ENCODE measurements at places on chromosomes 1 and 21.

DNA sequence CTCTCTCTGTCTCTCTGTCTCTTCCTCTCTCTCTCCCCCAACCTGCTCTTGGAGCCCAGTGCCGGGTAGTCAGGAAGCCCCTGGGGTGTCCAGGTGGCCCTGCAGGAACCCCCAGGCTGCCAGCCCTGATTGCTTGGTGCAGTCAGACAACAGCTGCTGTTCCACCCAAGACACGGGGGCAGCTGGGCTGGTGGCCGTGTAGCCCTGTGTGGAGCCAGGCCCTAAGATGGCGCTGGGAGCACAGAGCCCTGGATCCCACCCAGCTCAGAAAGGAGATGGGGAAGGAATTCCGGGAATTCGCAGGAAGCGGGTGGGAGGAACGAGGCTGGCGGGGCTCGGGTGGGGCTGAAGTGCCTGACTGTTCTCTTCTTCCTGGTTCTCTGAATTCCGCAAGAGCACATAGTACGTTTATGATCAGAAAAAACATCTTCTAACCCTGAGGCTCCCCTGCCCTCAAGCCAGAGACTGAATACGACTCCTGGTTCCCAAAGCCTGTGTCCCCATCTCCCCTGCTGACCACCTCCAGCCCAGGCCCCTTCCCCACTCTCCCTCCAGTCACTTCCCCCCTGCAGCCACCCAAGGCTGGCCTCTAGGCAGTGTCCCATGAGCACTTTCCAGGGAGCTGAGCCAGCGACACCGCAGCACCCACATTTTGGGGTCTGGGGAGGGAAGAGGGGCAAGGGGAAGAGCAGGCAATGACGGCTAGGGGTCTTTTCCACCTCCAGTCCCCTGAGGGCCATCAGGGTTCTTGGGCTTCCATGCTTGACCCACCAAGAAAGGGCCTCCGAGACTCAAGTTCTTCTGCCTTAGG is 55.0 kb downstream of the WNT9A start:
- DNase-seq, result no peak

- peak; percentile 73 for DNase-seq
These were observed 9.0 kb downstream of the IGSF9 start for GRCh38 chr1:159936273-159936904.

- peak; percentile 71 for DNase-seq
These were observed 68.3 kb upstream of the SIM2 start for GRCh38 chr21:36630485-36631206.

- no peak for DNase-seq
These were observed 93.3 kb downstream of the PDE9A start for GRCh38 chr21:42746593-42747275.

DNA sequence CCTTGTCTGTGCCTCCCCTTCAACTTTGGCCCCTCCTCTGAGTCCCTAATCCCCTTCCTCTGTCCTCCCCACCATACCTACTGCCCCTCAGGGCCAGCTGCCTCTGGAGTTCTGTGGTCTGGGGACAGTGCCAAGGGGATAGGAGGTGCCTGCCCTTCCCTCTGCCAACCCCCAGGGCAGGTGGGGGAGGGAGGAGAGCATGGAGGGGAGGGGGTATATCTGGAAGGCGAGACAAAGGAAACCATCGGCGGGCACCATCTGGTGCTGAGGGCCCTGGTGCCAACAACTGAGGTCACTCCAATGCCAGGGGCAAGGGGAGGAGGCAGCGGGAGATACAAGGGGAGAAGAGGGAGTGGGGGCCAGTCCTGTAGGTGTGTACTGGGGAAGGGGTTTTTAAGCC is 9.6 kb downstream of the RAB25 start:
- no peak for DNase-seq

- DNase-seq, result no peak
These were observed 42.8 kb upstream of the IFI44L start for GRCh38 chr1:78577257-78578100.

DNA sequence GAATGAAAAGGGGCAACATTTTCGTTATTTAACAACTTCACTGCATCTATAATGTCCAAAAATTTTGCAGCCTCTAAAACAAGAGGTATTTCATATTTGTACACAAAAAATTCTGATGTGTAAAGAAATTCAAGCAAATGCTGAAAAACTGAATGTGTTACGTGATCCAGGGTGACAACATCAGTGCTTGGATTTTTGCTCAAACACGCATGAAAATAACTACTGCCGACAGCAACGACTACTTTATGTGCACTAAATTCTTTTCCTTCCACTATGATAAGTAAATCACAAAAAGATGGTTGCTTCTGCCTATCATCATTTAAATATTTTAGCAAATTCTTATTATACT is 53.4 kb upstream of the ASPM start:
- DNase-seq, result no peak

- DNase-seq, result no peak
These were observed 377.8 kb downstream of the USH2A start for GRCh38 chr1:216045400-216045799.

GRCh38 chr1:79859212-79859948 is 852.9 kb upstream of the ADGRL4 start:
- no peak for DNase-seq

GRCh38 chr1:22739648-22740385 is 29.2 kb downstream of the EPHB2 start:
- no peak for DNase-seq

- DNase-seq, result no peak
These were observed 58.0 kb upstream of the PDC start for GRCh38 chr1:186518822-186519381.

GRCh38 chr1:30609336-30609998 is 113.9 kb downstream of the MATN1 start:
- no peak for DNase-seq

GRCh38 chr1:43776043-43776761 is 68.9 kb downstream of the ST3GAL3 start:
- DNase-seq, result no peak

- no peak for DNase-seq
These were observed 35.0 kb downstream of the BATF3 start for GRCh38 chr1:212664409-212665199.

DNA sequence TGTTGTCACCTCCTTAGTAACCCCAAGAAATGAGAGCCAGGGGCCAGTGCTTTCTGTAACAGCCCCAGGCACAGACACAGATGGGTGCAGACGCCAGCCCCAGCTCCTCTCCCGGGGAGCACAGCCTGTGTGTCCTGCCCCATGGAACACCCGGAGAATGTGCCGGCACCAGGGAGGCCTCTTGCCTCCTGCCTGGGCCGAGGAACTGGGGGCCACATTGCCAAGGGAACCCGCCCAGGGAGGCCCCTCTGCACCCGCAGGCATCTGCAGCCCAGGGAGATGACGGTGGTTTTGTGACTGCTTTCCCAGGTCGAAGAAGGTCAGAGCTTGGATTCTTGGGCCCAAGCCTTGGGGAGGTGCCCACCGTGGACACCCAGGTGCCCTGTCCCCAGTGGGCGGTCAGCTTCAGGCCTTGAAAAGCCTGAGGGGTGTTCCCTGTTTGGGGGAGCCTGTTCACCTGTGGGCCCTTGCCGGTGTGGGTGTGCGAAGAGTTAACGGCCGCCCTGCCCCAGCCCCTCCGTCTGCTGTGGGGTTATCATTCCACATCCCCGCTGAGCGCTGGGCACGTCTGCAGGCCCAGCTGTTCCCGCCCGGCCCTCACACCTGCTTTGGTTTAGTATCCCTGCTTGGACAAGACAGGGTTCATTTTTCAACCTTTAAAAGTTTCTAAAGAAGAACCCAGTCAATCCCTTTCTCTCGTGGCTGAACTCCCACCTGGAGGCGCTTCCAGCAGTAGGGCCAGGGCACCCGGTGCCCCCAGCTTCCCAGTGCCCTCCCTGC is 62.5 kb downstream of the MORN1 start:
- no peak for DNase-seq

- no peak for DNase-seq
These were observed 4.7 kb downstream of the EDN2 start for GRCh38 chr1:41479808-41480160.

DNA sequence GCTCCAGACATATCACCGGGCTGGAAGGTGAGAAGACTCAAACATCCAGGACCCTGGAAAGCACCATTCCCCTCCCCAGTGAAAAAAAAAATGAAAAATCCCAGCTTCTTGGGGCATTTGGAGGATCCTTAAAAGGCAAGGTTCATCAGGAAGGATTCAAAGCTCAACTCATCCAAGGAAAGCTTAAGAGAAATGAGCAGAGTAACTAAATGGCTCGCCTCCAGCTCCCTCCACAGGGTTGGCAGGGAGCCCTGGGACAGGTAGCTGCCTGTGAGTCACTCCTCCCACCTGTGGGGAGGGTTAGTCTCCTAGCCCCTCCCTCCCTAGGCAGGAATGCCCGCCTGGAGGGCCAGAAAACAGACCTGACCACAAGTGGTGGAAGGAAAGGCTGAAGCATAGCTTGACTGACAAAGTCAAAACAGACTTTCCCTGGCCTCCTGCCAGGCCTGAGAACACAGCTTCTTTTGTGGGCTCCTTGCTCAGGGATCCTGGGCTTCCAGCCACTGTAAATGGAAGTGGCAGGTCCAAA is 712 bp upstream of the LAMB3 start:
- DNase-seq, result peak; percentile 54

GRCh38 chr1:27436204-27437159 is 44.1 kb downstream of the GPR3 start:
- no peak for DNase-seq

DNA sequence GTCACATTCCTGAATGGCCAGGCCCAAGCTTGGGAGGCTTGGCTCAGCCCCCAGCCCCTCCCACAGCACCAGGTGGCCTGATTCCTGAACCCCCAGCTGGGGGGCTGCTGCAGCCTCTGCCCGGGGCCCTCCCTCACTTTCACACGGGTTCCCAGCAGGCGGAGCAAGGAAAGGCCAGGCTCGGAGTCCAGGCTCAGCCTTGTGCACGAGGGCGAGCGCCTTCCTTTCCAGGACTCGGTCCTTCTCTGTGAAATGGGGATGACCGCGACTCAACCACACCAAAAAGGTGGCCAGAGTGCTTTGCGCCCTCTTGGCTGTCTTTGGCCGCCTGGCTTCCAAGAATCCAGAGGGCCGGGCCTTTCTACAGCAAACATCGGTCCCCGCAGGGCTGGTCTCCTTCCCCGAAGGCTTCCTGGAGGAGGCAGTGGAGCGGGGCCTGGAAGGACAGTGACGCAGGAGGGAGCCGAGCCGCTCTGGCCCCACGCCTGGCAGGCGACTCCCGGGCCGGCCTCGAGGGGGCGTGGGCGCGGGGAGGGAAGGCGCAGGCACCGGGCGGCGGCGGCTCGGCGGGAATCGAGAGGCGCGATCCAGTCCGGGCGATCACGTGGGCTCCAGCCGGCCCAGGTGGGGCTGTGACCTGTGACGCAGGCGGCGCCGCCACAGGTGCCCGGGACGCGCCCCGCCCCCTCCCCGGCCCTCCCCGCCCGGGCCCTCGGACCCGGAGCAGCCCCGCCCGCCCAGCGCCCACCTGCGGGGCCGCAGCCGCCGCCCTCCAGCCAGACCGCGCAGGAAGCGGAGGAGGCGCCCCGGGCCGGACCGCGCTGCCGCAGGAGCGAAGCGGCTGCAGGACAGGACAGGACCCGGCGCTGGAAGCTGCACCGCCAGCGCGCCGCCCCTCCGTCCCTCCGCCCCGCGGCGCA is at the start of gene ARHGEF16:
Gene ARHGEF16, plus strand, starts transcription at position 775 of the 920 bp plus-strand sequence. CDS start 8,420 bp downstream, outside the sequence.
- DNase-seq, result peak; percentile 15

Measured in stimulated activated CD4-positive, alpha-beta T cell treated with anti-CD3 and anti-CD28 coated beads, Interleukin-4, amount 100 ng/mL, for 48 hours (primary cell).